Cerebellum (tissue), 4 donors: ENCODE measurements at places on chromosomes 3 and 15.

DNA sequence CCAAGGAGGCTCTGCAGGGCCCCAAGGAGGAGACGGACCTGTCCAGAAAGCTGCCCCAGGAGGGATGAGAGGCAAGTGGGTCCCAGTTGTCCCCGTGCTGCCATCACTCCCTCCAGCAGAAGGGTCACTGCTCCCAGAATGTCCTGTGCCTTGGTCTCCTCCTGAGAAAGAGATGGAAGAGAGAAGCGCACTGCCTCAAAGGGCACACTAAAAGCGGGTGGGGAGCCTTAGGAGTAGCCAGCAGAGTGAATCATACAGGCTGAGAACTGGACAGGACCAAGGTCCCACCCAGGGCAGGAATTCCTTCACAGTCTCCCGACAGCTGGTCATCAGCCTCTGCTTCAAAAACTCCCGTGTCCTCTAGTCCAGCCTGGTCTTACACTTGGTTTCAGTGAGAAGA is 4.6 kb downstream of the THPO start:
- DNase-seq: no peak

- DNase-seq: no peak
Measured at GRCh38 chr15:71435552-71435951, 320.3 kb downstream of the THSD4 start.

- DNase-seq: no peak
Measured at GRCh38 chr3:11236588-11237461, 35.4 kb upstream of the ATG7 start.

DNA sequence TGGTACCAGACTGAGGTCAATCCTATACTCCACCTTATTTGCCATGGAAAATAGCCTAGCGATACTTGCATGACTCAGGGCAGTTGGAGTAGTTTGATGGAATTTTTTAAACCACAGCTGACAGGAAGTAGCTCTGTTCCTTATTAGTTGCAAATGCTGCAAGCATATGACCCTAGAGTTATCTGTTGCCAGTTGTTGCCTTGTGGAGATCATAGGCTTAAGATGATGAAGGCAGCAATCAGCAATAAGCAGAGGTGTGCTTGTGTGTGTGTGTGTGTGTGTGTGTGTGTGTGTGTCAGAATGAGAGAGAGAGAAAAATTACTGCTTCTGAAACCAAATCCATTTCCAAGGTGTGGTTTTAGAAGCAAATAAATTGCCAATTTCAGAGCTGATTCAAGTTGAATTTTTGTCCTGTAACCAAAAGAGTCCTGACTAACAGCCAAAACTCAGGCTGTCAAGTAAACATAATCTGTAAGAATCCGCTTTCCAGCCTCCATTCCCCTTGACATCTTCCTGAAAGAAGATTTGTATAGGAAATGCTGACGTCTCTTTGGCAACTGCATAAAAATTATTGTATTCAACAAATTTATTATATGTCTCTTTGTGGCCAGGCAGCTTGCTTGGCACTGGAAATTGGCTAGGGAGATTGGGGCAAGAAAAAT is 141.2 kb downstream of the SERPINI1 start:
- DNase-seq: no peak

DNA sequence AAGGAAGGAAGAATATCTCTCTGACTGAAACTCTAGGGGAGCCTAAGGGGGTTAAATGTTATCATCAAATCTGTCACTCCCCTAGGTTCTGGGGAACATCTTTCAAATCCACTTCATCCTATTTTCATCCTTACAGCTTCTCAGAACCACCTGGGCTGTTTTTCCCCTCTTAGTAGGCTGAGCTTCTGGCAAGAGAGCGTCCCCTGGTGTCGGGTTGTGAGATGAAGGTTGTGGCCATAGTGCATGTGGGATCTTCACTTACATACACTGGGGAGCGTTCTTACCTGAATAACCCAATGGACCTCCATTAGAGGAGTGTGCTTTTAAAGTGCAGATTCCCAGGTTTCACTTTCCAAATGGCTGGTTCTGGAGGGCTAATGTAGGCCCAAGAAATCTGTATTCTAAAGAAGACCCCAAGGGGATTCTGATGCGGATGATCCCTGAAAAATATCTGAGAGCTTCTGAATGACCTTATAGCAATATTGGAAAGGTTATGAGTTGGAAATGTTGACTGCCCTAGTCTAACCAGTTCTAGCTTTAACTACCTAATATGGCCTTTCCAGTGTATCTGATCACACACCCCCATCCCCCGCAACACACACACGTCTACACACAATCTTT is 663.7 kb downstream of the AGBL1 start:
- DNase-seq: no peak

GRCh38 chr15:45863881-45864580 is 229.2 kb downstream of the SQOR start:
- no peak for DNase-seq

DNA sequence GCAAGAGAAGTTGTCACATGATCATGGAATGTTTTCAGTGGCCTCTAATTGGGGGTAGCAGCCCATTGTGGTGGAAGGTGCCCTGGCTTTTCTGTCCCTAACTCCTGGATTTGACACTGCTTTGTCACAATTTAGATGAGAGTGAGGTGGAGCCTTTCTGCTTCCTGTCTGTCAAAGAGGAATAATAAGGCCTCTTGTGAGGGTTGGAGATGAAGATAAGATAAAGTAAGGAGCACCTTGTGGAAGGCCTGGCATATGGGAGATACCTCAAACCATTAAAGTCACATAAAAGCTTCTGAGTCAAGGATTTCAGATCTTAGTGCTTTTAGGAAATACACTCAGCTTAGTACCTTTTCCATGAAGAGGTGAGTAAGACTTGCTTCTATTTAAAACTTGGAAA is 172.6 kb upstream of the FAM3D start:
- no peak for DNase-seq

GRCh38 chr3:148845756-148846395 is 18.3 kb downstream of the CPB1 start:
- peak; percentile 27 for DNase-seq

DNA sequence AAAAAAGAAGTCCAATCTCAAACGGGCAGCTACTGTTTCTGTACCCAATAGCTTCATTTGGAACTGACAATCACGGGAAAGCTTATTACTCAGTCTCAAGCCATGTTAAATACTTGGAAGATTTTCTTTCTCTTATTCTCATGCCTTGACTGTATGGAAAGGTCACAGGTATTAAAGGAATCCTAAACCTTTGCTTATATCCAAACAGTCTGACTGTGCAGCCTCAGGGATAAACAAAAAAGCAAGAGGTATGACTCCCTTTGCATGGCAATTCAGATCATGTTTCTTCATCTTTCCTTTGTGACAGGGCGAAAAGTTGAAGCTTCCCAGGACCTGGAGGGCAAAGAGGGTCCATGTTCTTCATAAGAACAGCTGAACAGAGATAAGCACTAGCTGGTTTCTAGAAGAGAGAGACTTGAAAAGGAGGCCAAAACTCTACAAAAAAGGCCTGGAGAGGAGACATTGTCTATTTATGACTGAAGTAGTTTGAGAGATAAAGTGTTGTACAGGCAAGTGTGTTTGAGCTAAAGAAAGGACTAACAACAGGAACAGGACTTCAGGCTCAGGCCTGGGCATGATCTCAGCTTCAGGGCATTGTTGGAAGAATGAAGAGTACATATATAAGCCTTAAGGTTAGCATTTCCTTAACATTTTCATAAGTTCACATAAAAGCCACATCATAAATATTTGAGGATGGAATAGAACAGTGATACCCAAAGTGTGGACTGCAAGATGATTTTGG is 231.0 kb upstream of the THRB start:
- no peak for DNase-seq

GRCh38 chr15:29681166-29681845 is 141.0 kb downstream of the TJP1 start:
- no peak for DNase-seq

GRCh38 chr15:31499953-31500765 is 173.5 kb downstream of the KLF13 start:
- DNase-seq: no peak

DNA sequence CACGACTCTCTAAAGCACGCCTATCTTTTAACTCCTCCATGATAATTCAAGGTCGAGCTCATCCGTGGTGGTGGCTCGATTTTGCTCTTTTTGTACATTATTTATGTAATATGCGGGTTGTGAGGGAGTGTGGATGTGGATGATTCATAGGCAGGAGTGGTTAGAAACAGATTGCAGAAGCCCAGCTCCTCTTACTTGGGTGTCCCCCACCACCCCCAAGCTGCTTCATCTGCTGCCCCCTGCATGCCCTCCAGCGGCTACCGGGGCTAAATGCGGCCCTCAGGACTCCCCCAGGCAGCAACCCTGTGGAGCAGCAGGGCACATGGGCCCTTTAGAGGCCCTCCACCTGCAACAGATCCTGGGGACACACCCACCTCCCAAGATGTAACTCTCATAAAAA is 111.5 kb upstream of the SELENOK start:
- no peak for DNase-seq

- no peak for DNase-seq
Measured at GRCh38 chr3:100496711-100497261, 4.4 kb downstream of the TMEM45A start.

DNA sequence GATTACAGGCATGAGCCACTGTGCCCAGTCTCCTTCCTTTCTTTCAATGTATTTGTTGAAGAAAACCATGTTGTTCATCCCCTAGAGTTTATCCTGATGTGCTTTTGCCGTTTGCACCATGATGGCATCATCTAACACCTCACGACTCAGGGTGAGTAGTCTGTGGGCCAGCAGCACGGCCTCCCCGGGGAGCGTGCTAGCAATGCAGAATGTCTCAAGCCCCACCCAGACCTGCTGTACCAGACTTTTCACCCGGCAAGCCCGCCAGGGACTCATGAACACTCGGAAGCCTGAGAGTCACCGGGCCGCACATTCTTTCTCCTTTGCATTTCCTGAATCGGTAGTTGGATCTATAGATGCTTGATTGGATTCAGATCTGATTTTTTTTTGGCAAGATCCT is 64.6 kb downstream of the RPN1 start:
- no peak for DNase-seq

GRCh38 chr3:146747051-146747450 is 141.9 kb upstream of the PLSCR5 start:
- no peak for DNase-seq

DNA sequence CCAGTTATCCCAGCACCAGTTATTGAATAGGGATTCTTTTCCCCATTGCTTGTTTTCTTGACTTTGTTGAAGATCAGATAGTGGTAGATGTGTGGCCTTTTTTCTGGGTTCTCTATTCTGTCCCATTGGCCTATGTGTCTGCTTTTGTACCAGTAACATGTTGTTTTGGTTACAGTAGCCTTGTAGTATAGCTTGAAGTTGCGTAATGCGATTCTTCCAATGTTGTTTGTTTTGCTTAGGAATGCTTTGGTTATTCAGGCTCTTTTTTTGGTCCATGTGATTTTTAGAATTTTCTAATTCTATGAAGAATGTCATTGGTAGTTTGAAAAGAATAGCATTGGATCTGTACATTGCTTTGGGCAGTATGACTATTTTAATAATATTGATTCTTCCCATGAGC is 94.3 kb upstream of the CHMP2B start:
- DNase-seq: no peak

DNA sequence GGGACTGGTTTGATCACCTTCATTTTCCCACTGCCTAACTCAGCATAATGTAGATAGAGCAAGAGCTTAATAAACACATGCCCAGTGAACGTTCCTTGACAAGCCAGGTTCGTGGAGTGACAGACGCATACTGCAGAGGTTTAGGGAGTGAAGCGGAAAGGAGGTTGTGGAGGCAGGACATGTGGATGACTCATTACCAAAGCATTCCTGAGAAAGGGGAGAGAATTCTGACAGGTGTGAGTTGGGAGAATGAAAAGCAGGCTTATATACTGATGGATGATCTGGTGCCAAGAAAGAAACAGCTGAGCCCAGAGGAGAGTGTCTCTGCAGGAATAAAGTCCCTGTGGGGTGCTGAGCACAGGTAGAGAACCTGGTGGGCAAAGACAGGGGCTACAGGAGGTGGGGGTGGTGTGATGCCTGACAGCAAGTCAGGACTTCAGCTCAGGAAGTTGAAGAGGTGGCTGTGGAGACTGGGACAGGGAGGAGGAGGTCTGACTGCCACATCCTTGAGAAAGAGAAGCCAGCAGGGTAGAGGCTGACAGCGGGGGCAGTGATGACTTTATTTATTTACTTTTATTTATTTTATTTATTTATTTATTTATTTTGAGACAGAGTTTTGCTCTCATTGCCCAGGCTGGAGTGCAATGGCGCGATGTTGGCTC is 2.4 kb upstream of the RPL29 start:
- DNase-seq: no peak

- DNase-seq: no peak
Measured at GRCh38 chr3:133494469-133494868, 79.0 kb upstream of the CDV3 start.

DNA sequence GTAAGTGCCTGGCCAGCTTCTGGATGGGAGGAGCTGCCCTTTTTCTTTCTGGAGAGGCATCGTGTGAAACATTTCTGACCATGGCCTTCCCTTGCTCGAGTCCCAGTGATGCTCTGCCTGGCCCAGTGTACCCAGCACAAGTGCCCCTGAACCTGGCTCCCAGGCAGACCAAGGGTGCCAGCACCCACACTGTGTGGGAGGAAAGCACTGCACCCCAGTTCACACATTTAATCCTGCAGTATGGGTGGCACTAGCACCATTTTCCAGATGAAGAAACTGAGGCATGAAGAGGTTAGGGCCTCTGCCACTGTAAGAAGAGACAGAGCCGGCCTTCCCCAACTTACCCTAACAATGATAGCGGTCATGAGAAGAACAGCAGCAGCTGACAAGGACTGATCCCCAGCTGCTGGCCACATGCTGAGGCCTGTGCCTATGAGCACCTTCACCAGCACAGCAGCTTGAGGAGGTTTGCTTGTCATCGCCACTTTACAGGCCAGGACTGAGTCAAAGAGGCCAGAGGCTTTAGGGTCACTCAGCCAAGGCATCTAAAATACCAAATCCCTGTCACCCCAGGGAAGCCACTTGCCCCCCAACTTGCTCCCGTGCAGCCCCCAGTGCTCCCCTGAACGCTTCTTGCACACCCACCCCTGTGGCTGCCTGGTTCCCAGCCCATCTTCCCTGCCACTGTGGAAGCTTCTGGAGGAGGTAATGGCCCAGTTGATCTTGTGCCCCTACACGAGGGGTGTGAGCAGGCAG is 15.0 kb downstream of the PRR23E start:
- DNase-seq: no peak
